ENCODE measurements at places on chromosomes 11 and 22. TPM values are rescaled to one million over a fixed set of nuclear protein-coding genes. Genes with fewer than 3 reads are reported as not detected.

POU2AF3 gene
- total RNA-seq, result not detected

RAG1 gene
- total RNA-seq, result 0.23 TPM

MS4A10 gene
- total RNA-seq, result not detected

TMPRSS5 gene
- 0.89 TPM for total RNA-seq

CHRM1 gene
- total RNA-seq, result not detected

SUSD2 gene
- 1.6 TPM for total RNA-seq

DNA sequence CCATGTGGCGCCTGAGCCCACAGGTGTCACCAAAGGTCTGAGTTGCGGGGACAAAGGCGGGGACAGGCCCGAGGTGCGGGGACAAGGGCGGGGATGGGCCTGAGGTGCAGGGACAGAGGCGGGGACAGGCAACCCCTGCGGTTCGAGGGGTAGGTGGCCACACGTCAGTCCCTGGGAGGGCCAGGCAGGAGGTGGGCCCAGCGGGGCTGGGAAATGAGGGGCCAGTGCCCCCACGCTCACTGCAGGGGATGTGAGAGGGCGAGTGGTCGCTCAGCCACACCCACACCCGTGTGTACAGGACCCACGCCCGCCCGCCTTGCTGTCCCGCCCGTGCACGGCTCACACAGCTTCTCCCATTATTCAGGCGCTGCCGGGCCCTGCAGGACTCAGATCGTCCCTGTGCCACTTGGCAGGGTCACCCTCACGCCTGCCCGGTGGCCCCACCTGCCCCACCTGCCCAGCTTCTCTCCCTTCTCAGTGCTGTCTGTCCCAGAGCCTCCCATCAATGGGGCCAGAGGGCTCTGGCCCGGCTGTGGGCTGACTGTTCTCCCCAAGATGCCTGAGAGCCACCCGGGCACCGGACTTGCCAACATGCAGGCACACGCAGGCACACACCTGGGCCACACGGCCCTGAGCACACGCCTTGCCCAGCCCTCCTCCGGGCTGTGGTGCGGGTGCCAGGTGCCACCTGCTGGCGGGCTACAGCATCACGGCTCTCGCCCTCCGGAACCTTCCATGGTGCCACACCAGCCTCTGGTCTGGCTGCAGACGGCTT lies 14.2 kb upstream of the MUC6 start:
- DNase-seq, result peak; percentile 74

DNA sequence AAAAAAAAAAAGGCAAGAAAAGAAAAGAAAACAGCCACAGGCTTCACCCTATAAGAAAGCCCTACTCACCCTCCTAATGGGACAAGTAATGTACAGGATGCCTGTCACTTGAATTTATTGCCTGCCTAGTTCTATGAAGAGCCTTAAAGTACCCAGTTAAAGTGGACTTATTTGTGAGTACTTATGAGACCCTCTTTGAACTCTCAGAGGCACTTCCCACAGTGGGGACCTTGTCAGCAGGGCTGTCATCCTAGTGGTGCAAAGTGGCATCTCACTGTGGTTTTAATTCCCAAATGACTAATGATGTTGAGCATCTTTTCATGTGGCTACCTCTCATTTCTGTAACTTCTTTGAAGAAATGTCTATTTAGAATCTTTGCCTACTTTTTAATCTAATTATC lies 41.8 kb upstream of the BARX2 start:
- DNase-seq, result peak; percentile 21

DNA sequence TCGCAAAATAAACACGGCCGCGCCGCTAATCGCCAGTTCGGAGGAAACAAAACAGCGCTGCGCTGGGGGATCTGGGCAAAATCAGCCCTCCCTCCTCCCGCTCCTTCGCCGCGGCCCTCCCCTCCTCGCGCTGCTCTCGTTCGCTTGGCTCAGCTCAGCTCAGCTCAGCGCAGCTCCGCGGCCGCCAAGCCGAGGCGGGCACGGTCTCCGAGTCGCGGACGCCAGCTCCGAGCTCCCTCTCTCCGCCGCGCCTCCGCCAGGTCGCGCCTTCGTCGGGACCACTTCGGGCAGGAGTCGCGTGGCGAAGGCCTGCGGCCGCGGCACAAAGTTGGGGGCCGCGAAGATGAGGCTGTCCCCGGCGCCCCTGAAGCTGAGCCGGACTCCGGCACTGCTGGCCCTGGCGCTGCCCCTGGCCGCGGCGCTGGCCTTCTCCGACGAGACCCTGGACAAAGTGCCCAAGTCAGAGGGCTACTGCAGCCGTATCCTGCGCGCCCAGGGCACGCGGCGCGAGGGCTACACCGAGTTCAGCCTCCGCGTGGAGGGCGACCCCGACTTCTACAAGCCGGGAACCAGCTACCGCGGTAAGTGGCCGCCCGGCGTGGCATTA lies at the start of gene SPON1:
Gene SPON1, plus strand, starts transcription at position 162 of the 607 bp plus-strand sequence. Its CDS starts 182 bp downstream, at position 344.
- DNase-seq, result no peak

DNA sequence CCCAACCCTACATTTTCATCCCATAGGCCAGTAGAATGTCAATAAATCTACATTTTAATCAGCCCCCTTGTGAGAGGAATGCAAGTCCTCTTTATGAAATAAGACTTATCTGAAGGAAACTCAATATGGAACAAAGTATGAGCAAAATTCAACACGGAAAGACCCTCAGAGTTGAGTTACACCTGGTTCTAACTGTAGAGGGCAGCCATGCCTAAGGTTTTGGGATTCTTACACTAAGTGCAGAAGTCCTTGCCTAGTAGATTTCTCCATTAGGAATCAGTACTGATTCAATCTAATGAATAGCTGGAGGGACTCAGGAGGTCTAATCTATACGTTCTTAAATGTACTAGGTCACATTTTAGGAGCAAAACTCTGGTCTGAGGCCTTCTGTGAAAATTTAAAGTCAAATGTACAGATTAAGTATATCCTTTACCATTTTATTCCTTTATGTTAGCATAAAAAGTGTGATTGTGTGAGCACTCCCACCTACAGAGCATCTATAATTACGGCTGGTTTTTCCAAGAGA lies 904.5 kb downstream of the DLG2 start:
- DNase-seq, result no peak

DNA sequence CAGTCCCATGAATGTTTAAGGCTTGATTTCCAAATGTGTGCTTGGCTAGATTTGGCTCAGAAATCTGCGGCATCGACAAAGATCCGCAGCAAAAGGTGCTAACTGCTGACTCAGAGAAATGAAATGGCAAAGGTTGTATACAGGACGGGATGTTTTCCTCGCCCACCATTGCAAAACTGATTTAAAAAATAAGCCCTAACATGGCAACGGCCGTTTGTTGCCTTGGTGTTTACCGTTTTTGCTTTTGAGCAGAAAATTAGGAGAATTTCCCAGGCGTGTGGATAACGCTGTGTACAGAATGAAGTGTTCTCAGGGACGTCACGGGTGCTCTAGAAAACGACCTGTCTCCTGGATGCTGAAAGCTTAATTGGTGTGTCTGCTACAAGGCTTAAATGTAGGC lies 70.2 kb downstream of the ARHGAP8 start:
- DNase-seq, result no peak

GRCh38 chr11:120522021-120522420 lies 10.5 kb downstream of the GRIK4 start:
- no peak for DNase-seq

GRCh38 chr11:35115688-35116030 lies 23.3 kb upstream of the CD44 start:
- no peak for DNase-seq

- no peak for DNase-seq
Measured at GRCh38 chr11:68912254-68912653, 8.6 kb downstream of the IGHMBP2 start.

GRCh38 chr22:25745341-25746011 lies 3.5 kb downstream of the MYO18B start:
- DNase-seq, result no peak

DNA sequence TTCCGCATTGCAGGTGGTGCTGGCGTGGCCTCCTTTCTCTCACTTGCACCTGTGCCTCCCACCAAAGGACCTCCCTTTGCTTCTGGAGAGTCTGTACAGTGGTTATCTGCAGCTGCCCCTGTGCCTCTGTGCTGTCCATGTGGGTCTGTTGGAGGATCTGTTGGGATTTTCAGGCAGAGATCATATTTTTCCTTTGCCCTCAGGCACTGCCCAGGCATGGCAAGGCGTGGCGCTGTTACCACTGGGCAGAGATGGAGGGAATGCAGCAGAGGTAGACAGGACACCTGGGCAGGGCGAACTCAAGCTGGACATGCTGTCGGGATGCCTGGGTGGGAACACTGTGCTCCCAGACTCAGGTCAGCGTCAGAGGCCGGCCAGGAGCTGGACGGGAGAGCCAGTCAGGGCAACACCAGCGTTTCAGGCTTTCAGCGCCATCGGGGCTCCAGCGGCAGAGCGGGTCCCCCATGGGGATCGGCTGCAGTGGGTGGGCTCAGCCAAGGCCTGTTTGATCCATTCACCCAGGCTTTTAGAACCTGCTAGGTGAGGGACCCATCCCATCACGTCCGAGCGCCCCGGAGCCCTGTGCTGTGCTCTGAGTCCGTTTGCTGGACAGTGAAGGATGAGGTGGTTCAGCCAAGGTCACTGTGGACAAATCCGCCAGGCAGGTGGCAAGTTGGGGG lies 718.9 kb downstream of the BRD1 start:
- DNase-seq, result no peak

DNA sequence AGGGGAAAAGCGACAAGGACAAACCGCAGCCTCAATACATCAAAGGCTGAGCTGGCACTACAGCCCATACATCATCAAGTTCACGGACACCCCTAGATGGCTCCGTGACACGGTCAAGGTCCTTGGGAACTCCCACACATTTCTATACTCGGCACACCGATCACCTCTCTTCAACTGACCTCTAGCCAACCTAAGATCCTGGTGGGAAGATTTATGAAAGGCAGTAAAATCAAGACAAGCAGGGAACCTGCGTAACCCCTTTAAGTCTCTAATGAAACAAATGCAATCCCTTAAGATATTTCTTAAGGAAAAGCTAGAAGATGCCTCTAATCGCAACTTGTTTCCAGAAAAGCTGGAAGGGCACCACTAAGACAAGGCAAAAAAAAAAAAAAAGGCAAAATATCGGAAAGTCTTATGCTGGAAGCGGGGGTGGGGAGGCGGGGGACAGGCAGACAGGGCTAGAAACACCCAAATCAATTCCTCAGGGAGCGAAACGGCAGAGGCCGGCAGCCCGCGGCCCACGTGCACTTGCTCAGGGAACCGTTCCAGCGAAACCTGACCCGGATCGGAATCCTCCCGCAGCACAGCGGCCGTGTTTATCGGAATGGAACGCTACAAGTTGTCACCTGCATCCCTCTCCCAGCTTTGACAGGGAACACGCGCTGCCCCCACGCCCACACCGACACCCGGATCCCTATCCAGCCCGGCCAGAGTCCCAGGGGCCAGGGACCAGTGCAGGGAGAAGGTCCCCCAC lies 1.4 kb downstream of the ARHGAP20 start:
- DNase-seq, result peak; percentile 4

DNA sequence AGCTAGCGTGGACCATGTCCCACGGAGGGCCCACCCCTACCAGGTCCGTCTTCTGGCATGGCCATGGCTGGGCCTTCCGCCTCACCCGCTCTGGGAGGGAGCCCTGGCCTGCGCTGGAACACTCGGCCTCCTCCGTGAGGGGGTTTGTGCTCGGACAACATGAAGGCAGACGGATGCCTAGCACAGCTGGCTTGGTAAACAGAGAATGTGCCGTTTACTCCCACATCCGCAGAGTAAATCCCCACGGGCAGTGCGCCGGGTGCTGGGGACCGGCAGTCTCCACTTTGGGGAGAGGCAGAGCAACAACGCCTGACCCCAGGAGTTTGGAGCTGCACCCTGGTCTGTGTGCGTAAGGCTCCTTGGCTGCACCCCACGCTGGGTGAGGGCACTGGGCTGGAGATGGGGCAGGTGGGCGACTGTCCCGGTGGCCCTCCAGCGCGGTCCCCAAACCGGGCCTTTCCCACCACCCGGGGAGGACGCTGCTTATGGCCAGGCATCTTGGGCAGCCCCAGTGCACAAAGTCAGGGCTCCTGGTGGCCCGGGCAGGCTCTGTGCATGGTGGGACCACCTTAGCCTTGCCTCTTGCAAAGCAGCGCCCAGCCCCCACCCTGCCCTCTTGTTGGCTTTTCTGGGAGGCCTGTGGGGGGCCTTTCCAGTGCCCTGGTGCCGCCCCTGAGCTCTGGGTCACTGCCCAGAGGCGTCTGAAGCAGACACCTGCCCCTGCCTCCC lies 30.7 kb upstream of the MUC5AC start:
- peak; percentile 53 for DNase-seq

All from activated naive CD4-positive, alpha-beta T cell treated with anti-CD3 and anti-CD28 coated beads, Interleukin-2, amount 50 U/mL, for 72 hours (primary cell).